Tibial artery (tissue), 4 donors: ENCODE measurements at places on chromosomes 6 and 20.

GRCh38 chr6:14695579-14695978 lies 550.3 kb upstream of the JARID2 start:
- no peak for DNase-seq

GRCh38 chr6:115733426-115733825 lies 327.3 kb downstream of the FRK start:
- no peak for DNase-seq

DNA sequence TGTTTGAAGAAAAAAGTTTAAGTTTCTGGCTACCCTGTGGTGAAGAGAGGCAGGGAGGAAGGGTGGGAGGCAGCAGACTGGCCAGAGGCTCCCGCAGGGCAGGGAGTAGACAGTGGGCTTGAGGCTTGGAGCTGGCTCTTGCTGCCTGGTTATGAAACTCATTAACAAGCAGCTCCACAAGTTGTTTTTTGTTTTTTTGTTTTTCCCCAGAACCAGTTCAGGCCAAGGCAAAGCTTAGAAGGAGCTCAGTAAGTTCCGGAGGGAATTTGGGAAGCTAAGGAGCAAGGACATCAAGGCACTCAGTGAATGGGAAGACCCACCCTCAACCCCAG lies 4.0 kb downstream of the DLL1 start:
- no peak for DNase-seq

DNA sequence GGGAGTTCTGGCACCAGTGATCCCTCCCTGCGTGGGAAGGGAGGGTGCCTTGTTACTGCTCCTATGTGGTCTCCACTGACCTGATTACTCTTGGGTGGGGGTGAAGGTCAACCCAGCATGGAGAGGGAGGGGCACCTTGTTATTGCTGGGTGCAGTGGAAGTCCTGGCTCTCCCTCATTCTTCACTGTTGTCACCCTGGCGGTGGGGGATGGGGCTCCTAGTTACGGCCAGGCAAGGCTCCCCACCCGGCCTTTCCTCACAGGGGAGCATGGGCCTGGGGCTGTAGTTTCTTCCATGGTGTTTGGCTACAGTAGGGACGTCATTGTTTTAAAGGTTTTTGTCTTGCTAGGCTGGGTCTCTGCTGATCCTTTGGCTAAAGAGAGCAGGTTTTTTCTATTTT lies 40.8 kb downstream of the PACSIN1 start:
- DNase-seq: no peak

DNA sequence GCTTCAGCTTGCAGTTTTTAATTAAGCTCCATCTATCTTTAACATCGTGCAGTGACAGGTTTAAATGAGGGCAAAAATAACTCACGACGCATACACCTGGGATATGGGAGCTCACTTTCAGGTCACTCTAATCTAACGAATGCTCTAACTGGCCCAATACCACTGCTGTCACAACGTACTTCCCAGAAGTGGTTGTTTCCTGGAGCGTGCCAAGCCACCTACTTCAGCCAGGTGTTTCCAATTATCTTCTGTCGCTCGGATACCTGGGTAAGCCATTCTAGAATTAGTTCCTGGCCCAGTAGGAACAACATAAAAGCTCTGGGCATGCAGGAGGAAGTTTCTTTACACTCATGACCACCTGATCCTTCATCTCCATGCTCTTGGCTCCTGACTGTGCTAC lies 147.4 kb downstream of the FOXC1 start:
- no peak for DNase-seq
